ENCODE measurements at places on chromosomes 6 and 20.

DNA sequence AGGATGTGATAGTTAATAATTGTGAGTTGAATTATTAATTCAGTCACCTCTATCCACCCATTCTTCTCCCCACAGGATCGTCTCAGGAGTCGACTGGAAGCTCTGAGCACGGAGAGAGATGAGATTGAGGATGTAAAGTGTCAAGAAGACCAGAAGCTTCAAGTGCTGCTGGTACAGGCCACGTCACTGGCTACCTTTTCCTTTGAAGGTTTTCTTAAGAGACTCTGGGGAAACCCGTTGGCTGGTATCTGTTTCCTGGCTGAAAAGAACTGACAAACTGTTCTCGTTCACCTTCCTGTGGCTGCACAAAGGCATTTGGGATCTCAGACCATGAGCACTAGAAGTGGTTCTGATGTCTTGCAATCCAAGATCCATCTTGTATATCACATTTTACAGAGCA lies 3.8 kb downstream of the TRIM15 start:
- no peak for DNase-seq

DNA sequence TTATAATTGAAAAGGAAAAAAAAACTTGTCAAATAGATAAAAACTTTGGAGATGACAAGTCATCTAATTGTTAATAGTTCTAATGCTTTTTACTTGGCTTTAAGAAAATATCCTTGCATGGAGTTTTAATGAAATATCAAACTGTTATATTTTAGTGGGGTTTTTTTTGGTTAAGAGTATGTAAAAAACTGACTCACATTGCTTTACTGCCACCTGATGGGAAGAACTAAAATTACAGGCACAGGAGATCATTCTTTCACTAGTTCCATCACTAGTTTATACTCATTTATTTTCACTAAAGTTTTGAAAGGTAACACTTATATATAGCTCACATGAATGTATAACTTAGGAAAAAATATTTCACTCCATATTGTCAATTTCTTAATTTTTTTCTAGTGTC lies 309.1 kb downstream of the LMBRD1 start:
- no peak for DNase-seq

GRCh38 chr6:27771235-27771634 lies 141.0 kb downstream of the OR2B2 start:
- DNase-seq, result no peak

DNA sequence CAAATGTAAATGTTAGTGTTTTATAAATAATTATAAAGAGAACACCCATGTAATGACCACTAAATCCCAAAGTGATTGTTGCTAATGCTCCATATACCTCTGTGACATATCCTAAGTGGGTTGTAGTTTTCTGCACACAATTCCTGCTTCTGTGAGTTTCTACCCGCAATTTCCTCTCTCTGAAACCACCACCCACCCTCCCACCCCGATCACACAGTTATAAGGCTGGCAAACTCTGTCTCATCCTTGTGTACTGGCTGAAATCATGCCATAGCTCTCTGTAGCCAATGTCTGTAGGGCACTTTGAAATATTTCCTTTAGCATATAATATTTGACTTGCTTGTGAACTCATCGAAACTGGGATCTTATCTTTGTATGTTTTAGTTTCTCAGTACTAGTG lies 236.6 kb downstream of the PLCB1 start:
- no peak for DNase-seq

- DNase-seq, result no peak
Observed at GRCh38 chr6:31308845-31309175, 36.9 kb upstream of the HLA-C start.

DNA sequence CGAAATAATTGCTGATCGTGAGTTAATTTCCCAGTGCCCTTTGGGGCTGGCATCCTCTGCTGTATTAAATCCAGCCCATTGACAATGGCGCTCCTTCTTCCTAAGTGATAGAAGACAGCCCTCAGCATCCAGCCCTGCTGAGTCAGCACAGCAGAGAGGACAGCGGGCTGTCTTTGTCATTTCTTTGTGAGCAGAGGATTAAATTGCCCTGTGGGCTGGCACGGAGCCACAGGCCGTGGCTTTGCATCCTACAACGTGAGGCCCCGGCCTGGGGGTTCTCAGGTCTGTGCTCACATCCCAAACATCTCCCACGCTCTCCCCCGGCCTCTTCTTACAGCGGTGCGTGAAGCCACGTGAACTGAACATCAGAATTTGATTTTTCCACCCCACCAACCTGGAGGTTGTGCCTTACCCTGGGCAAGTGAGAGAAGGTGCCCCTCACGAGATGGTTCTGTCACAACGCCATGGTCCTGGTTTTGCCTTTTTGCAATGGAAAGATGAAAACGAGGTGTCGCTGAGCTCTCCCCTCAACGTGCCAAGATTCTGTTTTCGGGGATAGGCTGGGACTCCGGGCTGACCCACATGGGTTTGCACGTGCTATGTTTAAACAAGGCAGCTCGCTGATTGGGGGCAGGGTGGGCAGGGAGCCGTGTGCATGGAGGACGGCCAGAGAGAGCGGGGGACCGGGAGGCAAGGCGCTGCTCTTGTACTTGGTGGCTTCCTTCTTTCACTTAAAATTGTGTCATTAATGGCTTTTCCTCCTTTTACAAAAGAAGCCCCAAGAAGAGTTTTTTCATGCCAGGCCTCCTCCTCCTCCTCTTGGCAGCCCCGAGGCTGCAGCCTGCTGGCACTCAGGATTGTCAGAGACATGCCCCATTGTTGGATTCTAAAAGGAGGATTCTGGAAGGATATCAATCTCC lies 19.5 kb downstream of the CDH4 start:
- no peak for DNase-seq

DNA sequence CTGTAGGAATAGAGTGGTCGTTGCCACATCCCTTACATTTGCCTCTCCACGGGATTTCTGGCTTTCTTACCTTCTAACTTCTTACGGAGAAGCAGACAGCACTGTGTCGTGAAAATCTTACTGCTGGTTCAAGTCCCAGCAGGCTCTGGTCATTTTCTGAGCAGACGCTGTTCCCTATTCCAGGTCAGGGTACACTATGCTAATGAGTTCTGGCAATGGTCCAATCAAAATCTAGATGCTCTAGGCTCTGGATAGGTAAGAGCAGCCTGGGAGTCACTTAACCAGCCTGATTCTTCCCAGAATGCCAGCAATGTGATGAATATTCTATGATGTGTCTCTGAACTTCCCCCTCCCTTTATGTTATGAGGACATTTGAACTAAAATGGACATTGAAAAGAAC lies at the start of gene GCM1:
TSS of gene GCM1 (minus strand) at position 158 of the 400 bp plus-strand sequence. CDS start 3,209 bp downstream, outside the sequence.
- no peak for DNase-seq

DNA sequence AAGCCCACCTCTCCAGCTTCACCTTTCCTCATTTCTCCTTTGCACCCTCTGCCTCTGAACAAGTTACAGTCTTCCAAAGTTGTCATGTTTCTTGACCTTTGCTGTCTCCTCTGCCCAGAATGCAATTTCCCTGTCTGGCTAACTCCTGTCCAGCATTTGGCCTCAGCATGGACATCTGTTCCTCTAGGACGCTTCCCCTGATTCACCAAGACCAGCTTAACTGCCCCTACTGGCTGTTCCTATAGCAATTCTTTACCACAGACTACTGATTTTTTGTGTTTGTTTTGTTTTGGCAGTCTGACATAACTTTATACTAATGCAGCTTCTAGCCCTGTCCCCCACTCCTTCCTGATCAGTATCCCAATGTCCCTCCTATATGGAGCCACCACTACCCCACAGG lies 13.4 kb downstream of the GNL1 start:
- DNase-seq, result no peak

DNA sequence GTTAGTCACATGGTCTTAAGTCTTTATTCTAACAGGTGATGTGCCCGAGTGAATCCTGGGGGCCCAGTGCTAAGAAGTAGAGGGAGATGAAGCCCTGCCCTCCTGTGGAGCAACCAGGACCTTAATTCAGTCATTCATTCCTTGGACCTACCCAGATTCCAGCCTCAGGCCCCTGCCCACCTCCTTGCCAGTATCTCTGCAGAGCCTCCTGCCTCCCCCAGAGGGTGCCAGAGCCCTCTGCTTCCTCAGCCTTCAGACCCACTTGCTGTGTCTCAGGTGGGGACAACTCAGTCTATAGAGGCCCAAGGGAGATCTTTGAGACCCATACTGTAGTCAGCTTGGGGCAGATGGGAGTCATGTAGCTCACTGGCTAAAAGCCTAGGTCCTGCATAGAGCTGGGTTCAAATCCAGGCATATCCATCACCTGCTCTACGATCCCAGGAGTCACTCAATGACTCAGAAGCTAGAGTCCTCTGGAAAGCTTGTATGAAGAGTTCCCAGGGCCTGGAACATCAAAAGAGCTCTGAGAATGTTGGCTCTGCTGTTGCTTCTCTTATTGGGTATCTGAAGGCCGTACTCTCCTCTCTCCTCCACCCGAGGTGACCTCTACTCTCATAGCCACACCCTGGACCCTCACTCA lies 3.9 kb upstream of the SIGLEC1 start:
- peak; percentile 54 for DNase-seq

DNA sequence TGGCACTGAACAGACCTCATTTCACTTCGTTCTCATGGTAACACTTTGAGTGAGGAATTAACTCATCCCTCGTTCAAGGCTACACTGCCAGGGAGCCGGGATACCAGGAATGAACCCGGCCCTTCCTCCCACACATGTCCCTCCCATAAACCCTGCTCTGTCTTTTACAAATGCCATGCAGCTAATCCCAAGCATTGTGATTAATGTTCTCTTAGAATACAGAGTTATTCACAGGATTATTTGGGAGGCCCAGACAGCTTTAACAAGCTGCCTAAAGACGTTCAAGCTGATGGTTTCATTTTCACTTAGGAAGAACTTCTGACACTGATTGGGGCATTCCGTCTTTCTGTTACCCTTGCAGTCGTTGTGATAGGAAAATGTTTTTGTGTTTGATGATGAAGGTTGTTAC lies 42.5 kb upstream of the CD83 start:
- DNase-seq, result peak; percentile 59

GRCh38 chr6:47353871-47354270 lies 44.2 kb upstream of the TNFRSF21 start:
- no peak for DNase-seq

GRCh38 chr20:39874049-39874893 lies 814.8 kb downstream of the MAFB start:
- peak; percentile 88 for DNase-seq

- DNase-seq, result no peak
Observed at GRCh38 chr20:47353239-47353691, 3.2 kb downstream of the ZMYND8 start.

- DNase-seq, result no peak
Observed at GRCh38 chr20:708956-709355, 33.4 kb upstream of the SCRT2 start.

GRCh38 chr20:61701401-61701800 lies 364.3 kb downstream of the TAF4 start:
- DNase-seq, result no peak

DNA sequence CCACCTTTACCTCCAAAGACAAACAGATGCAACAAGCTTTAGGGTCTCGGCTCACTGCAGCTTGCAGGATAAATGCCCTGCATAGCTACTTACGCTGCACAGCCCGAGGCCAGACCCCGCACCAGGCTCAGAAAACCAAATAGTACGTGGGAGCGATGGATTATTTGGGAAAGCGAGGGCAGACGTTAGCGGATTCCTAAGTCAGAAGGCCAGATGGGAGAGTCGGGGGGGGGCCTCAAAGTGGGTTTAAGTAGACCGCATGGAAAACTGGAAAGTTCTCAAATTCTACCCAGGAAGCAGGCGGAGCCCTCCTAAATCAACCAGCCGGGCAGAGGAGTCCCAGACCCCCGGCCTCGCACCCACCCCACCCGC lies 382 bp downstream of the SFT2D1 start:
- peak; percentile 23 for DNase-seq

GRCh38 chr6:12232821-12233220 lies 57.3 kb upstream of the EDN1 start:
- no peak for DNase-seq

- no peak for DNase-seq
Observed at GRCh38 chr6:170296746-170297575, 6.1 kb upstream of the DLL1 start.

DNA sequence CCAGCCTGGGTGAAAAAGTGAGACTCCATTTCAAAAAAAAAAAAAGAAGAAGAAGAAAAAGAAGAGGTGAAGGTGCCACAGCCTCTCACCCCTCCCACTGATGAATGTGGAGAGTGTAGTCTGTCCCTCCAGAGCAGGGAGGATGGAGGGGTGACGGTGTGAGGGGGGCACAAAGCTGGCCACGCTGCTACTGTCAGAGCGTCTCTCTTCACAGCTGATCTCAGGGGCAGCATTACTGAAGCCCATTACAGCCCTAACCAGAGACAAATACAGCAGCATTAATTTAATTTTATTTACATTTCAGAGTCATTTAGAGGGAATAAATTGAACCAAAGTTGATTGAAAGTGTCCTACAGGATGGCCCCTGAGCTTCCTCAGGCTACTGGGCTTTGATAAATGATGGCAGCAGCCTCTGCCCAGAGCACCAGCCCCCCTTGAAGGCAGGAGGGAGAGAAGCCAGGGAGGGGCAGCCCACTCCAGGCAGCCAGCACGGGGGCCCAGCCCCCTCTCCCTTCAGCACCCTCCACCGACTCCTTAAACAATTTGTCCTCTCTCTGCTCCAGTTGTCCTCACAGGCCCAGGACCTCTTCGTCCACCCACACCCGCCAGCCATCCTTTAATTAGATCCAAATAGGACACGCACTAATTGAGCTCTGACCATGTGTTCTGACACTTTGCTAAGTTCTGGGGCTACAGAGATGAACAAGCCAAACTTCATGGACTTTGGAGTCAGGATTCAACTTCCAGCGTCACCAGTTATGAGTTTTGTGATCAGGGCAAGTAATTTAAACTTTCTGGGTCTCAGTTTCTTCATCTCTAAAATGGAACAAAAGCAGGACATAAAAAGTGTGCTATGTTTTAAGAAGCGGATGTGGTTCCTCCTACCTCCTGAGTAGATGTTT lies 18.6 kb upstream of the ZFAND3 start:
- no peak for DNase-seq

- DNase-seq, result no peak
Observed at GRCh38 chr6:35063701-35064280, 77.3 kb downstream of the TCP11 start.

DNA sequence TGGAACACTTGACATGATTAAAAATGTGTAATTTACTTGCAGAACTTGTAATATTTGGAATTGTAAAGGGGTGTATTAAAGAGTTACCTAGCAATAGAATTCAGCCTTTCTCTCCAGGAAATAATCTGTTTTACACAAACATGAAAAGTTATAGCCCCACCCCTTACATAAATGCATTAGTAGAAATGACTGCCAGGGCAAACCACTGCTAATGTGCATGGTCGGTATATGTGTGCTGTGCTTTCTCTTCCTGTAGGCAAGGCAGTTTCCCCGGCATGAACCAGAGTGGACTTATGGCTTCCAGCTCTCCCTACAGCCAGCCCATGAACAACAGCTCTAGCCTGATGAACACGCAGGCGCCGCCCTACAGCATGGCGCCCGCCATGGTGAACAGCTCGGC lies 156.5 kb downstream of the TMEM242 start:
- DNase-seq, result no peak

GRCh38 chr6:161393839-161394364 lies 120.0 kb upstream of the AGPAT4 start:
- DNase-seq, result peak; percentile 93

- DNase-seq, result no peak
Observed at GRCh38 chr20:36663031-36663430, 17.0 kb upstream of the SLA2 start.

DNA sequence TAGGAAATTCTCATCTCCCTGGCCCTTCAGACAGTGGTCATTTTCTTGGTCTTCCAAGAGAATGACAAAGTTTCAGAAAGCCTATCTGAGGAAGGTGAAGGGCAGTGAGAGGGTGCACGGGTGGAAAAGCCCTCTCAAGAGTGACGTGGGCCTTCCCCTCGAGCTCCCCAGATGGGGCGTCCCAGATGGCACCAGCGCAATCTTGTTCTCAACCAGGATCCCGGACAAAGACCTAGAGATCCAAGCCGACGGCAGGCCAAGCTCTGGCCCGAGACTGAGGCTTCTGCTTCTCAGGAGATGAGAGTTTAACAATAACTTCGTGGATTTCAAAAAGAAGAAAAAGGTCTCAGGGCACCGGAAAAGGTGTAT lies 797 bp upstream of the ZNF133 start:
- DNase-seq, result no peak
